ENCODE measurements at places on chromosomes 7 and 10.

DNA sequence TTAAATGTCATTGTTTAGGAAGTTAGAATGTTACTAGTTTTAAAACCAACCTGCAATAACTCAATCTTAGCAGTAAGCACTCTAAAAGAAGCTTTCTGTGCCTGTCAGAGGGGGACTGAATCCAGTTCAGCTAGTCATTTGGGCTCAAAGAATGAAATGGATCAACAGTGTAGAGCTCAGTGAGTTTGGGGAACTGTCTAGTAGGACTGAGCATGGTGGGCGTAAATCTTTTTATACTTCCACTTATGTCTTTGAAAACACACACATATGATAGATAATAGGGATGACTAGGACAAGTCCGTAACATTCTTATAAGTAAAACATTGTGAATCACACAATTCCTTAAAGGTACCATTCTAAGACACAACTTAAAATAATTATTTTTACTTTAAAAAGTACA is 11.5 kb downstream of the GSAP start:
- DNase-seq: no peak

GRCh38 chr7:73822319-73823173 is 8.2 kb upstream of the CLDN4 start:
- no peak for DNase-seq

DNA sequence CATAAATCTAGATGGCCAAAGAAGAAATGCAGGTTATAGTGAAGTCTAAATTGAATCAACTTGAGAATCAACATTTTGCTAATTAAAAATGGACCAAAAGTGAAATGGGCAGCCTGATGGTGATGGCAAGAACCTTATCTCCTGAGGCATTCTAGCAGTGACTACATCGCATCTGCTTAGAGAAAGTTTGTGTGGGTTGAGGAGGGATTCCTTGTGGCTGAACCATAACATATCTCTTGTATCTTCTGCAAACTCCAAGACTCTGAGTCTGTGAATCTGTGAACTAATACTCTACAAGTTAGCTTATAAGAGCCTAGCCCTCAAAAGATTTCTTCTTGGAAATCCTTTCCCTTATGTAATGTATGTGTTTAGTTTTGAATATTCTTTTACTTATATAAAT is 85.6 kb downstream of the PRKG1 start:
- DNase-seq: no peak

DNA sequence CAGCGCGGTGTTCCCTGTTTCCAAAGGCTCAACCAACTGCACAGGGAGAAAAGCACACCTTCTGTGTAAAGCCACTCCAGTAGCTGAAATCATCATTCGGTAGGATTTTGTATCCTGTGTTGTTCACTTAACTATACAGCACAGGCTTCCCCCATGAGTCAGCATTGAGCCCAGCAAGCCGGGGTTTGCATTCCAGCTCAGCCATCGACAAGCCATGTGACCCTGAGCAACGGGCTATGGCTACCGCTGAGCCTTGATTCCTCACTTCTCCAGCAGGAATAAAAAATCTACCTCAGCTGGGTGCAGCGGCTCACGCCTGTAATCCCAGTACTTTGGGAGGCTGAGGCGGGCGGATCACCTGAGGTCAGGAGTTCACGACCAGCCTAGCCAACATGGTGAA is 44.1 kb upstream of the ATP6V0A4 start:
- DNase-seq: no peak

DNA sequence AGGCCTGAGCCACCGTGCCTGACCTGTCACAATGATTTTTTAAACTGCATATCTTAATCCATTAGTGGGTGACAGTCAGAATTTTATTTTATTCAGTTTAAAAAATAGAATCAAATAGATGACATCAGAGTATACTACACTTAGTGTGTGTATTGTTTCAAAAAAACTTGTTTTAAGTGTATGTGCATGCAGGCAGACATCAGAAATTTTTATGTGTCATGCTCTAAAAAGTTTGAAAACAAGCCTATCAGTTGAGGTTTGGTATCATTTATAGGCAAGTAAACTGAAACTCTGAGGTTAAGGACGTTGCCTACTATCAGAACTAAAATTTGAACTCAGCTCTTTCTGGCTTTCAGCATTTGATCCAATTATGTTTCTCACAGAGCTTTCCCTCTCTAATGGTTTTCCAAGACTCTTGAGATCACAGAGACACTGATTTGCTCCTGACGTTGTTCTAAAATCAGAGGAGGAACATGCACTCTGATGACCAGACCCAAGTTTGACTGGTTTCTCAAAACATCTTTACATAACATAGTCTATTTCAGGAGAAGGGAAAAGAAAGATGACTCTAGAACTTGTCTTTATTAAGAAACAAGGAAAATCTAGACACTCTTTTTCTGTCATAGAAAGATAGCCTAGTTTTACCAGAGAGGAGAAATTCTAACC is 188.6 kb downstream of the AUTS2 start:
- no peak for DNase-seq

- DNase-seq: no peak
Measured at GRCh38 chr10:114261076-114261475, 22.0 kb downstream of the VWA2 start.

Data from SK-MEL-5 (cell line).